ENCODE measurements at places on chromosomes 6 and 20.
A peak's percentile ranks its signal among the peaks of the same experiment; 100 is the strongest.

DNA sequence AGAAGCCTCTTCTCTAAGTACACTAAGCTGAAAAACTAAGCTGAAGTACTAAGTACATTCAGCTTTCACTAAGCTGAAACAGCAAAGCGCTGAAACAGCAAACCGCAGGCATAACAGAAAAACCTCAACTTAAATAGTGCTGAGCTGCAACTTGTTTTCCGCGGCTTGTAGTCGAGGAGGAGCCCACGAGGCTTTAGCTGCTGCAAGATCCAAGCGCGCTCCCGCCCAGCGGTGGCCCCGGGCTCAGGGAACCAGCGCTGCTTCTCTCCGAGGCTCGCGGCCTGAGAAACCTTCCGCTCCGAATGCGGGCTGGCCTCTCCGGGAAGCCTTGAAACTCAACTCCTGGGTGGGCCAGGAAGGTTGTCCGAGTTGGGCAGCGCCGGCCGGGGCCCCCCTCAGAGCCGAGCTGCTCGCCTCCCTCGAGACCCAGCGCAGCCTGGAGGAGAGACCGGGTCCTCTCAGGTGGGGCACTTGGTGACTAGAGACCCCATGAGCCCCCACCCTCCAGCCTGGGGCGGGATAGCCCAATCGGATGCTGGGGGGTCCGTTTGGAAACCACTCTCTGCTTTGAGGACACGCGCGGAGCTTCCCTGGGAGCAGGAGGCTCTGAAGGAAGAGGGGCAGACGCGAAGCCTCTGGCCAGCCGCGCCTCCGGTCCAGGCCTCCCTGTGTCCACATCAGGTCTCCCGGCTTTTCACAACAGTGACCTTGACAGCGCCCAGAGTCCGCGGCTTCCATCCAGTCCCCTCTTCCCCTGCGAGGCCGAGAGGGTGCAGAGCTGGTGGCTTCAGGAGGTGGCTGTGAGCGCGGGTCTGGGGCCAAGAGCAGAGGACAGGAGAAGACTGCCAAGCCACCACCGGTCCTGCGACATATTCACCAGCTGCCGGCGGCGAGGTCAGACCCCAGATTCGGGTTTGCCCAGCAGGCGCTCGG, 38.1 kb upstream of the HLA-E start:
- peak; percentile 92 for DNase-seq

- DNase-seq = peak; percentile 59
Observed at GRCh38 chr6:107064579-107065065, 36.6 kb downstream of the MTRES1 start.

- DNase-seq = no peak
Observed at GRCh38 chr6:146363838-146364607, 179.6 kb upstream of the RAB32 start.

- DNase-seq = peak; percentile 67
Observed at GRCh38 chr6:166958926-166959861, 2.8 kb upstream of the RNASET2 start.

DNA sequence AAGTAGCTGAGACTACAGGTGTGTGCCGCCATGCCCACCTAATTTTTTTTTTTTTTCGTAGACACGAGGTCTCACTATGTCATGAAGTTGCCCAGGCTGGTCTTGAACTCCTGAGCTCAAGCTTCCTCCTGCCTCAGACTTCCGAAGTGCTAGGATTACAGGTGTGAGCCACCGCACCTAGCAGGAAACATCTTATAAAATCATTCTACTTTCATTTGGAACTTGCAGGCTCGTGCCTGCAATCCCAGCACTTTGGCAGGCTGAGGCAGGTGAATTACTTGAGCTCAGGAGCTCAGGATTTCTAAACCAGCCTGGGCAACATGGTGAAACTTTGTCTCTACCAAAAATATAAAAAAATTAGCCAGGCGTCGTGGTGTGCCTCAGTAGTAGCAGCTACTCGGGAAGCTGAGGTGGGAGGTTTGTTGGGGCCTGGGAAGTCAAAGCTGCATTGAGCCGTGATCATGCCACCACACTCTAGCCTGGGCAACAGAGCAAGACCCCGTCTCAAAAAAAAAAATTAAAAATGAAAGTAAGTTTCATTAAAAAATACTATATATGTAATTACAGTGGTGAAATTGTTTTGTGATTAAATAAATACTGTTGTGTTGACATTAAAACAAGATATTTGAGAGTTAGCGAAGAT, 15.1 kb downstream of the MAPK14 start:
- DNase-seq = no peak

Data from Jurkat, Clone E6-1 (cell line).